Neuronal stem cell (in vitro differentiated cells): ENCODE measurements at places on chromosomes 1 and 21.

GRCh38 chr21:35402061-35402460 is 353.0 kb upstream of the RUNX1 start:
- DNase-seq, result no peak

- no peak for DNase-seq
Observed at GRCh38 chr1:22328331-22329147, 123.1 kb upstream of the ZBTB40 start.

- no peak for DNase-seq
Observed at GRCh38 chr1:30822006-30822405, 64.4 kb upstream of the LAPTM5 start.

GRCh38 chr1:87134625-87135328 is 193.9 kb upstream of the LMO4 start:
- no peak for DNase-seq

DNA sequence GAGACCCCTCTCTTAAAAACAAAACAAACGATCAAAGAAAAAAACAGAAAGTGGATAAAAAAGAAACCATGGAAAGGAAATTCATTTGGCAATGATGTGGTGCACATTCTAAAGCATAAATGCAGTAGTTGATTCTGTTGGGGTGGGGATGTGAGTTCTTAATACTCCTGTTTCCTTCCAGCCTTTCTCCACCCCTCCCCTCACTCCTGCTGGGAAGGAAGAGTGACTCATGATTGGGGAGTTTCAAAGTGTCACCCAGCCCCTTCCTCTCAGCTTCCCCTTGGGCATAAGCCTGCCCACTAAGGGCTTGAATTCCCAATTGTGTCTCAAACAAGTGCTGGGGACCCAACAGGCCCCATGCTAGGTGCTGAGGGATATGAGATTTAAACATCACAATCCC is 6.7 kb upstream of the PINK1 start:
- no peak for DNase-seq

DNA sequence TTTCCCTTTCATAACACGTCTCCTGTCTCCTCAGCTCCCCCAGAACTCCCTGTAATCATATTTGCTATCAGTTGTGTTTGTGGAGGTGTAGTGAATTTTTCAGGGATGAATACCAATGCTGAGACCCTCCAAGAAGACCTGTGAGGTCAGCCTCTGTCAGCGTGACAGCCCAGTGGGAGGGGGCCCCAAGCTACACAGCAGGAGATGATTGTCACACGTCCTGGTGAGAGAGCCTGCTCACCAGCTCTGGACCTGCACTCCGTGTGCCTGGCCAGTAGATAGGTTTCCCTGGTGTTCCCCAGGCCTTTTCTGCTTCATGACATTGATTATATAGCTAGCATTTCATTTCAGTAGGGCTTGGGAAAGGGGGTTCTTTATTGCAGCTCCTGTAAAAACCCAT is 421.5 kb downstream of the KIF26B start:
- no peak for DNase-seq

- DNase-seq, result no peak
Observed at GRCh38 chr1:15526021-15526489, 593 bp upstream of the DNAJC16 start.

DNA sequence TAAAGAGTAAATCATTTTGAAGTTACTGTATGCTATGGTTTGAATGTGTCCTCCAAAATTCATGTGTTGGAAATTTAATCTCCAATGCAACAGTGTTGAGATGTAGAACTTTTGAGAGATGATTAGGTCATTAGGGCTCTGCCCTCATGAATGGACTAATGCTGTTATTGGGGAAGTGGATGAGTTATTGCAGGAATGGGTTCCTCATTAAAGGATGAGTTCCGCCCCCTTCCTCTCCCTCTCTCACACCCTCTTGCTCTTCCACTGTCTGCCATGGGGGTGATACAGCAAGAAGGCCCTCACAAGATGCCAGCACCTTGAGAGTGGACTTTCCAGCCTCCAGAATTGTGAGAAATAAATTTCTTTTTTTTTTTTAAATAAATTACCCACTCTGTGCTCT is 97.6 kb downstream of the ATP1A1 start:
- no peak for DNase-seq

DNA sequence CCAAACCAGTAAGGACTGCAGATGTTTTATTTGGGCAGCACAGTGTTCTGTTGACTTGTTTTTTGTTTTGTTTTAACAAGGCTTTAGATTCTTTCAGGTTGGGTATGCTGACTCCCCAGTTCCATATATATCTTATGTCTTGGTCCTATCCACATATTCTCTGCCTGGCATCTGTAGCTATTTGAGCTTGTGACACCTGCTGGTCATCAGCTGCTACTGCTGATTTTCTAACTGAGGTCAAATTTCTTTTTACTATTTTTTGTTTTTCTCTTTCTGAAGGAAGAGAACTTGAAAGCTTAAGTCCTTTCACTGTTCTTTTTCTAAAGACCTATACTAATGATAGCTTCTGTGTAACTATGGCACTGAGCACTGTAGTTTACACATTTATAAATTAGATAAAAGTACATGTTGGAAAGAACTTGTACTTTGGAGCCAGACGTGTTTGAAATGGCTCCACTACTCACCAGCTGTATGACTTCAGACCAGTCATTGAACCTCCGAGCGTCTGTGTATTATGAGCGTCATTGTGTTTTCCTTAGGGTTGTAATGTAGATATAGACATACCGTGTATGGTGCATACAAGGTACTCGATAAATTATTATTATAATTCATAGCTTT is 109.4 kb downstream of the NRDC start:
- DNase-seq, result peak; percentile 14

DNA sequence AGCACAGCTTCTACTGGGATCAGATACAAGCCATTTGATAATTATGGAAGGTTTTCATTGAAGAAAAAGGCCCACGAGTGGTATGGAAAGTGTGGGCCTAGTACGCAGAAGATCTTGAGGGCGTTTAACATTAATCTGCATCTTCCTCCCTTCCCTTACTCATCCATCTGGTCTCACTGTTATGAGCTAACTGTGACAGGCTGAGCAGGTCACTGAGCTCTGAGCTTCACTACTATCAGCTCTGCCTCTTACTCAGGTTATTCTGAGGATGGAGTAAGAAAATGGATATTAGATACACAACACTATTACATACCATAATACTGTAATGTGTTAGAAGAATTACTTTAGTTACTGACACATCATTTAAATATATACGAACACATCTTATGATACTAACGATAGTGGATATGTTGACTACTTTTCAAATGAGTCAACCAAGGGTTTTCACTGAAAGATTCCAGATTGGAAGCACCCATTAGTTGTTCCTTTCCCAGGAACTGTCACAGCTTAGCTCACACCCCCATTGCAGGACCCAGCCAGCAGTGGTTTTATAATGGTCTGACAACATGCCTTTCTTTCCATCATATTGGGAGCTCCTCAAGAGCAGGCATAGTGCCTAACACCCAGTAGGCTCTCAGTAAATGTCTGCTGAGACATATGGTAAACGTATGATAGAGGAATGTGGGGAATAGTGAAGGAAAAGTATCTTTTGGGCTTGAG is 97.8 kb upstream of the C8B start:
- DNase-seq, result no peak

GRCh38 chr1:27887215-27888021 is 15.1 kb downstream of the THEMIS2 start:
- DNase-seq, result no peak

DNA sequence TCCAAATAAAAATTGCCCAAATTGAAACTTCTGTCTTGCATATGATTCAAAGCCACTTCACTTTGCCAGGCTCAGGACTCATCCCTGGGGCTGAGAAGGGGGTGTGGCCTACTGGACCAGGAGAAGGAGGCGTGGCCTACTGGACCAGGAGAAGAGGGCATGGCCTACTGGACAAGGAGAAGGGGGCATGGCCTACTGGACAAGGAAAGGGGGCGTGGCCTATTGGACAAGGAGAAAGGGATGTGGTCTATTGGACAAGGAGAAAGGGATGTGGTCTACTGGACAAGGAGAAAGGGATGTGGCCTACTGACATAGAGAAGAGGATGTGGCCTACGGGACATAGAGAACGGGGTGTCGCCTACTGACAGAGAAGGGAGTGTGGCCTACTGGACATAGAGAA is 405.3 kb downstream of the RRAGC start:
- DNase-seq, result no peak

GRCh38 chr1:55640708-55641473 is 425.7 kb upstream of the USP24 start:
- DNase-seq, result no peak

DNA sequence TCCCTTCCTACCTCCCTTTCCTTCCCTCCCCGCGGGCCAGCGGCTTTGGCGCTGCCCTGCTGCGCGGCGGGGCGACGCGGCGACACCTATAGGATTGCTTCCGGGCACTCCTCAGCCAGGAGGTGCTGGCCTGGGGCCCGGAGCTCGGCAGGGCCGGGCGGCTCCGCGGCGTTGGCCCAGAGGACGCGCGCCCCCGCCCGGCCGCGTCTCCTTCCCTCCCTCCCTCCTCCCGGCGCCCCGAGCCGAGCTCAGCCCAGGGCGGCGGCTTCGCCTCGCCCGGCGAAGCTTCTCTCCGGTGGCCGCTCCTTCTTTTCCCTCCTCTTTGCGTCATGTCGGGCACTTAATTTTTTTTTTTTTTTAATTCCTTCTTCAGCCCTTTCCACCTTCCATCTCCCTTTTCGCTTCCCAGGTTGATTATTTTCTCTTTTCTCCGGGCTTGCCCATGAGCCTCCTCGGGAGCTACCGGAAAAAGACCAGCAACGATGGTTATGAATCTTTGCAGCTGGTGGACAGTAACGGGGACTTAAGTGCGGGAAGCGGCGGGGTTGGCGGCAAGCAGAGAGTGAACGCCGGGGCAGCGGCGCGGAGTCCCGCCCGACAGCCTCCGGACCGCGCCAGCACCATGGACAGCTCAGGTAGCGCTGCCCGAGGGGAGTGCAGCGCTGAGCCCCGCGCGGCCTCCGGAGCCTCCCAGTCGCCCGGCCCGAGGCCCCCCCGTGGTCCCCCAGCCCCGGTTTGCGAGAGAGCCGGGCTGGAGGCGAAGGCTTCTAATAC is at the start of gene DNAJC6:
Gene DNAJC6, plus strand, starts transcription at position 240 of the 774 bp plus-strand sequence. Its CDS starts 203 bp downstream, at position 443.
- peak; percentile 90 for DNase-seq

DNA sequence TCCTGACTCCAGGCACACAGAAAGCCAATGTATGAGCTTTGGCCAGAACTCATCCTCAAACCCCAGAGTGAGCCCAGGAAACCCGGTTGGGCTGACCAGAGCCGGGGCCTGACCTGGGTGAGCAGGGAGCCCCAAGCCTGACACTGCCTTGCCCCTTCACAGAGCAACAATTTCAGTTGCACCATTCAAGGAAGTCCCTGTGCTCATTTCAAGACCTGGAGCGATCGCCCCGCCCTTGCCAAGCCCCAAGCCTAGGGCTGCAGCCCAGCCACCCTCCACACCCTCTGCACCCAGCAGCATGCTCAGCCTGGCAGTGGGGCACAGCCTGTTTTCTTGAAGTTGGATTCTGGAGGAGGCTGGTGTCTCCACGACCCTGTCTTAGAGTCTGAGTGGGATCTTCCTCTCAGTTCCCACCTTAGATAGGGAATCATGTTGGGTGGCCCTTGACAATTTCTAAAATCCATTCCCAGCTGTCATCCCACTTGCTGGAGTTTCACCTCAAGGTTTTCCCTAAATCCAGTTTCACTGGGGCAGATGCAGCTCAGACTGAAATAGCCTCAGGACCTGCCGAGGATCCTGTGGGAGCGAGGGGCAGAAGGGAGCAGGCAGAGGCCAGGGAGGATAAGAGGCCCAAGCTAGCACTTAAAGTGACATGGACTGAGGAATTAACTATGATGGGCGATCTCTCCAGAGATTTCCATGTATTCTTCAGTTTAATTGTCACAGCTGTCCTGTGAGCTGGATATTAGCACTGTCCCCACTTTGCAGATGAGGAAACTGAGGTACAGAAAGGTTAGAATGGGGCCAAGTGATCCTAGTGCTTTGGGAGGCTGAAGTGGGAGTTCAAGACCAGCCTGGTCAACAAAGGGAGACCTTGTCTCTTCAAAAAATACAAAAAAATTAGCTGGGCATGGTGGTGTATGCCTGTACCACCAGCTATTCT is 2.5 kb downstream of the NBL1 start:
- no peak for DNase-seq

GRCh38 chr1:214581785-214582184 is 21.2 kb upstream of the CENPF start:
- no peak for DNase-seq

DNA sequence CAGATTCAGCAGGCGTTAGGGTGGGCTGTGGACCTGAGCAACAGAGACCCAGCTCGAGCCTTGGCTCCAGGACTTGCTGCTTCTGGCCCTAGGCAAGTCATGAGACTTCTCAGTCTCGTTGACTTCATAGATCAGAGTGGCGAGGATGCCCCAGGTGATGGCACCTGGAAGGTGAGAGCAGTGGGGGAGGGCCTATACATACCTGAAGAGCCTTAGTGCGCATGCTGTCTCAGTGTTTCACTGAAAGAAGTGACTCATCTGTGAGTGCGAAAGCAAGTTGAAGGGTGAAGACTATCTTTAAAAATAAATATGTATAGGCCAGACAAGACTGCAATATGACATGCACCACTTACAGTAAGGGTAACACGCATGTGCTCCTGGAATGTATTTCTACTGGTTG is 10.1 kb downstream of the PLEKHA6 start:
- no peak for DNase-seq

DNA sequence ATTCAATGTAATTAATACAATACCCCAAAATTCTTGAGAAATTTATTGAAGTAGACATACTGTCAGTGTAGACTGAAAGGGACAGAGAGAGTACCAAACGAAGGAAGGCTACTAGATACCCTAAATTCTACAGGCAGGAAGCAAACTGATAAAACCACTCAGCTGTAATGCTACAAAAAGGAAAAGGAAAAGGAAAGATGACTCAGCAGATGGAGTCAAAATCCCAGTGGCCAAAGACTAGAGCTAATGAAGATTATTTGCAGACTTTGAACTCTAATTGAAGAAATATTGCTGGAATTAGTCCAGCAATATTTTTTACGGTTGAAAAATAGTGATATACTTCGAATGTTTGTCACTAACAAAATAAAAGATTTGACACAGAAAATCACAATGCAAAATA is 671.9 kb downstream of the BRINP3 start:
- no peak for DNase-seq

- no peak for DNase-seq
Observed at GRCh38 chr1:48214820-48215219, 7.7 kb upstream of the SLC5A9 start.
